ENCODE measurements at places on chromosomes 1 and 21.
A peak's percentile ranks its signal among the peaks of the same experiment; 100 is the strongest.

- no peak for DNase-seq
Observed at GRCh38 chr1:87451229-87451920, 122.7 kb downstream of the LMO4 start.

- no peak for DNase-seq
Observed at GRCh38 chr21:31397939-31398338, 53.9 kb upstream of the TIAM1 start.

- DNase-seq = no peak
Observed at GRCh38 chr1:57713501-57713900, 289.6 kb upstream of the DAB1 start.

GRCh38 chr1:220099826-220100225 is 5.9 kb downstream of the IARS2 start:
- no peak for DNase-seq

GRCh38 chr1:187451238-187451637 is 622.5 kb downstream of the PLA2G4A start:
- DNase-seq = no peak

DNA sequence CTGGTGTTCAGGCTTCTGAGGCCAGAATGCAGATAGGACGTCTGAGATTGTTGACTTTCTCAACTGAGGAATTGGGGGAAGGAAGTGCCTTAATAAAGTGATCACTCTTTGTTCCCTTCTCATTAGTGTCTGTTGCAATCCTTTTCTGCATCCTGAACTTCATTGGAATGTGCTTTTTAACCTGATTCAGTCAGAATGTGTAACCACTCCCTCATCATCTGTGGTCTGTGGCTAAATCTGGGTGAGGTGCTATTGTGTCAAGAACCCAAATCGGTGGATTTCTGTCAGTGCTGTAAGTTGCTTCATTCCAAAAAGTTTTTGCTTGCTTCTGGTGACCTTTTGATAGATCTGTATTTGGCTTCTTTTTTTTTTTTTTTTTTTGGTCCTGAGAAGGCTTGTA is 38.2 kb downstream of the ARID1A start:
- DNase-seq = no peak

DNA sequence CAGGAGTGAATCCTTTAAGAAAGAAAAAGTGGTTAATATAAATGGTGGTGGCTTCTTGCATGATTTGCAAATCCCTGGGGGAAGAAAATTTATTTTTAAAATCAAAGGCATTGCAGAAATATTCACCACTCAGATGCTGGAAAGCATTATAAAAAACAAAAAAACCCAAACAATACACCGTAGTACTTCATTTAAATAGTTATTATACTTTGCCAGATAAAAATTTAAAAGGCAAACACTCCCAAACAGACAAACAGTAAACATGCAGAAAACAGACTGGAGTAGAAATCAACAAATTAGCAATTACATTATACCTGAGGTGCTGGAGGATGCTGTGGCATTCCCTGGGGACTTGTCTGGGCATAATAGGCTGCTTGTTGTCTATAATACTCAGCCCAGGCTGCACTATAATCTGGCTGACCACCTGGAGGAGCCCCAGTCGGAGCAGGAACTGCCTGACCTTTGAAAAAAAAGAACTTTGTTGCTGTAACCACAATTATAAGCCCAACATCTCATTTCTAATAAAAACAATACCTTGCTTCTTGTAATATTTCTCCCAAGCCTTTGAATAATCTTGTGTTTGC is 29.9 kb downstream of the FUBP1 start:
- DNase-seq = no peak

DNA sequence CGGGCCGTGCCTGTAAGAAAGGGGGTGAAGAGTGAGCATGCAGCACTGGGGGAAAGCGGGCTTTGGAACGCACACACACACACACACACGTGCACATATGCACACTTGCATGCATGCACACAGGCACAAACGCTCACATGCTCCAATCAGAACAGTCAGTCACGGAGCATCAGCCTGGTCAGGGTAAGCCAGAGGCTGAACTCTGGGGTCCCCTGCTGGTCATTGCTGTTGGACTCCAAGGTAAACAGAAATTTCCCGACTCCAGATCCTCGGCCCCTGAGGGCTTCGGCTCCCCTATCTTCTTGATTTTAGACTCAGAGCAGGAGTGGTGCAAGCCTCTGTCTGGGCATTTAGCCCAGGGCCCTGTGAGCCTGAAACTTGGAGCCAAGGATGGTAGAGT is 54.2 kb downstream of the SYT2 start:
- no peak for DNase-seq

GRCh38 chr1:10819198-10819901 is 22.9 kb upstream of the CASZ1 start:
- DNase-seq = no peak

DNA sequence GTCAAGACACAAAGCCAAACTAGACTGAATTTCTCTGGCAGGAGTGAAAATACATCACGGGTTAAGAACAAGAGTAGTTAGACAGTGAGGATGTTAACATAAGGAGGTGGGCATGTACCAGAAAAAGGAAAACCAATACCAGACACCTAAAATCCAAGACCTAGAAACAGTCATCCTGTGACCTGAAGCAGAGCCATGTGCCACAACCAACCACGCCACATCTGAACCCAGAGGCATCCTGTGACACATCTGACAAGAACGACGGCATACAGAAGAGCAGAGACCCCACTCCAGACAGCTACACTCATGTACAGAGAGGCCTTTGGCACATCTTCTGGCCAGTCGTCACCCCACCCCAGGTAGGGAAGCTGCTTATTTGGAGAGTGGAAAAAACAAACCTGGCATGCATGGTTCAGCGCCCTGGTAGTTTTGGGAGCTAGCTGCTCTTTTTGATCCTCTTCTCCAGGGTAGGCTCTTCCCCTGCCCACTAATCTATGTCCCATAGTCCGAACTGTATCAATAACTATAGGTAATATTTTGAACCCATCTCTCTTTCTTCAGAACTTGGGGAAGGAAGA is 72.1 kb downstream of the SLC45A1 start:
- DNase-seq = no peak

DNA sequence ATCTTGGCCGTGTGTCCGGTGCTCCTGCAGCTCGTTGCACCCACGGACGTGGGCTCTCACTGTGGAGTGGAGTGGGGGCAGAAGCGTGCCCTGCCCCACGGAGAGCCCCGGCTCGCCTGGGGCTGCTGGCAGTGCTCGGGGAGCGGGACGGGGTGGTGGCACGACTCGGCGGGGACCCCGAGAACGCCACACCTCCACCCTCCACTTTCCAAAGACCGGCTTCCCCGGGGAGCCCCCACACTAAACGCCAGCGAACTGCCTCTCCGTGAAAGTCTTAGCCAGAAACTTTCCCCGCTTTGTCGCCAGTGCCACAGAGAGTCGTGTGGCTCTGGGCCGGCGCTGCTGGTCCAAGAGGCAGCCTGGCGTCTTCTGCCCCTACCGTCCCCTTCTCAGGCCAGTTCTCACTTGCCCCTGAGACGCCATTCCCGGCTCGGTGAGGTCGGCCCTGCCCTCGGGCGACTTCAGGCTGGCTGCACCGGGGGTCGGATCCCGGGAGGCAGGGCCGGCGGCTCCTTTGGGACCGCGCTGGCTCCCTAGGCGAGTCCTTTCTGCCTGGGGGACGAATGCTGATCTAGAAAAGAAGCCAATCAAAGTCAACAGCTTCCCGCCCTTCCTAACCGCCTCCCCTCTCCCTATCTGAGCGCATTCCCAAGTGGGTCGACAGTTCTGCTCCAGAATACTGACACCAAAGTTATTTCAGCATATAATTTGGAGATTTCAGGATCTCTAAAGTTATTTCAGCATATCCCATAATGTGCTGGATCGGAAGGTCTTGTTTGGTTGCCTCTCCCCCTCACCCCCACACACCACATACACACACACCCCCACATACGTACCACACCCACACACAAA is 2.6 kb upstream of the SAMD13 start:
- peak; percentile 40 for DNase-seq

- DNase-seq = no peak
Observed at GRCh38 chr1:163315773-163316374, 5.9 kb upstream of the NUF2 start.

DNA sequence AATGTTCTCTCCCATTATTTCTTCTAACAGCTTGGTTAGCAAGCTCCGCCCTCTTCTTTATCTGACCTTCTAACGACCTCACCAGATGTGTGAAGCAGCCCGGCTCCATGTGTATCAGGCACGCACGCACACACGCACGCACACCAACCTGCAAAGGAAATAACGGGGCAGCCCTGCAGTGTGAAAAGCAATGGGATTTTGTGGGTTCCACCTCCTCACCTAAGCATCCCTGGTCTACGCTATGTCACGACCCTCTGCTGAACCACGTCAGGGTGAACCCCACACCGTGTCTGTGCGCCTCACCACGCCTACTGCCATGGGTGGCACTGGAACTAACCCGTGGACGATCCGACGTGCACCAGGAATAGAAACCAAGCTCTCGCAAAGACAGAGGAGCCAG is 10.4 kb downstream of the SSU72 start:
- no peak for DNase-seq

Measured in GM19239 (cell line).